SW 1271 (cell line): ENCODE measurements at places on chromosomes 3 and 15.

DNA sequence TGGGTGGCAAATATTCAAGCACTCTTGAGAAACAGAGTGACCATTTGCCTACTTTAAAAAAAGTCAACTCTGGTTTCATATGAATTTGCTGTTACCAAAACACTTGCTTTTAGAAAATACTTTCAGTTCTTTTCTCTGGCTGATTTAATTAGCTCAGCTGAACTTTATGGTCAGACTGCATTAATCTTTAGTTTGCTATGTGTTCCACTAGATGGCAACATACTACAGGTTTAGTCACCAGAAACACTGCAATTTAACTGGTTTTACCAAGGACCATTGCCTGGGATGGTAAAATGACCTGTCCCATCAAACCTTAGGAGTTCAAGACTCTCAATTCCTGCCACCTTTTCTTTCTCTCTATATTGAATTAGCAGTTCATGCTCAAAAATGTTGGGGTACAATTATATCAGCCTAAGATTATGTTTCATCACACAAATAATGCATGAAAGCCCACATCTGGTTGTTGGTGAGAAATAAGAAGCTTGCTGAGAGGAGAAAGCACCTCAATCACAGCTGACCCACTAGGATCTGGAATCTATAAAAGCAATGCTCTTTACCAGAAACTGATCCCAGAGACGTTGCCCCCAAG, 14.2 kb downstream of the EIF4E3 start:
- peak; percentile 7 for DNase-seq

DNA sequence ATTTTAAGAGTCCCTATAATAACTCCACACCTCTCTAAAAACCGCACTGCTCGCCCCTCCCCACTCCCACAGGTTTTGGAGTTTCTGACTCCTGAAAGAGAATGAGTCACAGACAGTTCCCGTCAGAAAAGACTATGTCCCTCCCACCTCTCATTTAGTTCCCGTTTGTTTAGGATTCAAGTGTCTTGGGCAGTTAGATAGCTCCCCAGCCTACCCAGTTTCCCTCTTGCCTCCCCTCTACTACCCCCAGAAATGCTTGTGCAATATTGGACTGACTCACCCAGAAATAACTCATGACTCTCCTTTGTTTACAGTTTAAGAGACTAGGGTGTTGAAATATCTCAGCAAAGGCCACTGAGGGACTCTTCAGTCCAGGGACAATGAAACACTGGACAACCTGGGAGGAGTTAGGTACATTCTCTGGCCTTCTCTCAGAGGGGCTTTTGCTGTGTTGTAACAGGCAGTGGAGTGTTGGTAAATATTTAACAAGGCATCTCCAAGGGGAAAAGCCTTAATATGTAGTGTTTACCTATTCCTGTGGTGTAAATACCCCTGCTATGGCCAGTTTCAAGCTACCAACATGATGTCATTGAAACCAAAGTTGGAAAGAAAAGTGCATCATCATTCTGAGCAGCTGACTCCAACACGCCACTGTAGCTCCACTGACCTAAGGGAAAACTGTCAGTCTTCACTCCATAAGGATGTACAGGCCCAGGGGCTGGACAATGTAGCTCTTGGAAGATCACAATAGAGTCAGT, 96.1 kb upstream of the CHD2 start:
- peak; percentile 100 for DNase-seq

DNA sequence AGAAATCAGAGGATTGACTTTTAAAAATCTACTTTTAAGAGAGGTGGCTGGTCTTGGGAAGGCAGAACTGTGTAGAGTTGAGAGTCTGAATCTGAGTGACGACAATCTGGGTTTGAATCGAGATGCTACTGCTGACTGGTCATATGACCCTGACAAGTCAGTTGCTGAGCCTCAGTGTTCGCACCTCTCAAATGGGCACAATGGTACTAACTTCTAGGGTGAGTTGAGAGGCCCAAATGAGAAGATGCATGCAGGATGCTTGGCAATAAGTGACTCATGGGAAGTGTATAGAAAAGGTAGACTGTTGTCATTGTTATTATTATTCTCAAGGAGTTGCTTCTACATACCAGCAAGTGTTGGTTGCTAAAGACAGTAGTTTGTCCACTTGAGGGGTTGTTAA, 10.3 kb downstream of the CACNA2D3 start:
- DNase-seq: no peak

DNA sequence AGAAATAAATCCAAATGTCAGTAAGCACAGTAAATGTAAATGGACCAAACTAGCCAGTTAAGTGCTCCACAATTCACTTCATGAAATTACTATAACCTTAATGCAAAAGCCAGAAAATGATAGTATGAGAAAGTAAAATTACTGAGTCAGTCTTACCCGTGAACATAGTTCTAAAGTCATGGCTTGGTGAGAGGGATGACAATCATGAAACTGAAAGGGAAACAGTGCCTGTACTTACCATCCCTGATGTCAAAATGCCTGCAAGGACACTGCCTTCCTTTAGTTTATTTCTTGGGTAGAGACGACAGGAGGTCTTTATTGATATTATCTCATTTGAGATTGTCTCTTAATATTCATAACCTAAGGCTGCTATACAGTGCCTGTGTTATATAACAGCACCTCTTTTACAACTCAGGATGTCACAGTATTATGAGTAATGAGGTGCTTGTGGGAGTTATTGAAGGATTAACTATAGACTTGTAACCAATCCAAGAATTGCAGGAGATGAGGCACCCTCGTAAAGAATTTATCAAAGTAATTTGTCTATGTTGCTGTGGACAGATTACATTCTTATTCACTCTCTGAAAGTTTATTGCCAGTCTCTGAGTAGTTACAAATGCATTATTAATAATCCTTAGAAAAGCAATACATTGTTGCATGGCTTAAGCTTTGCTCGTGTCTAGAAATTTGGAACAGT, 142.9 kb upstream of the BFSP2 start:
- no peak for DNase-seq

DNA sequence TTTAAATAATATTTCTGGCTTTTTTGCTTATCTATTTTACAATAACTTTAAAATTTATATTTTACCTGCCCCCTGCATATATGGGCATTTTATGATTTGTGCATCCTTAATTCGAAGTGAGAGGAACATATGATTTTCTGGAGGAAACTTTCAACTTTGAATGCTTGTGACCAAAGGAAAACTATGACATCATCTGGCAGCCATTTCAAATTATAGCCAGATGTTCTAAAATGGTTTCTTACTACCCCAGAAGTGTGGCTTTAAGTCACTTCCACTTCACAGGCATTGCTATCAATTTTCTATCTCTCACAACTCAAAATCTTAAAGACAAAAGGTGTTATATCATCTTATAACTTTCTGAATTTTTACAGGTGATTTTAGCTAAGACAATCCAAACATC, 508.8 kb downstream of the RBMS3 start:
- no peak for DNase-seq

GRCh38 chr15:37253877-37254276, 153.5 kb upstream of the MEIS2 start:
- DNase-seq: no peak

DNA sequence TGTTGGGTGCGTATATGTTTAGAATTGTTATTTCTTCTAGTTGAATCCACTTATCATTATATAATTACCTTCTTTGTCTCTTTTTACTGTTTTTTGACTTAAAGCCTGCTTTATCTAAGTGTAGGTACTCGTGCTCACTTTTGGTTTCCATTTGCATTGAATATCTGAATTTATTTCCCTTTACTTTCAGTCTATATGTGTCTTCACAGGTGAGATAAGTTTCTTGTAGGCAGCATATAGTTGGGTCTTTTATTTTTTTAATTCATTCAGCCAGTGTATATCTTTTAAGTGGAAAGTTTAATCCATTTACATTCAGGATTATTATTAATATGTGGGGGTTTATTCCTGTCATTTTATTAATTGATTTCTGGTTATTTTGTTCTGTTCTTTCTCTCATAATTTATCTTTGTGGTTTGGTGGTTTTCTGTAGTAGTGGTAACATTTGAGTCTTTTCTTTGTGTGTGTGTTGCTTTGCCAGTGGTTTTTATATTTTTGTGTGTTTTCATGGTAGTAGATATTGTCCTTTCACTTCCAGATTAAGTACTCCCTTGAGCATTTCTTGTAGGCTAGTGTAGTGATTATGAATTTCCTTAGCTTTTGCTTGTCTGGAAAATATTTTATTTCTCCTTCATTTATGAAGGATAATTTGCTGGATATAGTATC, 27.3 kb downstream of the STT3B start:
- DNase-seq: no peak

GRCh38 chr15:86756688-86757087, 677.0 kb downstream of the AGBL1 start:
- no peak for DNase-seq

GRCh38 chr3:126350502-126351085, 6.6 kb downstream of the KLF15 start:
- no peak for DNase-seq

DNA sequence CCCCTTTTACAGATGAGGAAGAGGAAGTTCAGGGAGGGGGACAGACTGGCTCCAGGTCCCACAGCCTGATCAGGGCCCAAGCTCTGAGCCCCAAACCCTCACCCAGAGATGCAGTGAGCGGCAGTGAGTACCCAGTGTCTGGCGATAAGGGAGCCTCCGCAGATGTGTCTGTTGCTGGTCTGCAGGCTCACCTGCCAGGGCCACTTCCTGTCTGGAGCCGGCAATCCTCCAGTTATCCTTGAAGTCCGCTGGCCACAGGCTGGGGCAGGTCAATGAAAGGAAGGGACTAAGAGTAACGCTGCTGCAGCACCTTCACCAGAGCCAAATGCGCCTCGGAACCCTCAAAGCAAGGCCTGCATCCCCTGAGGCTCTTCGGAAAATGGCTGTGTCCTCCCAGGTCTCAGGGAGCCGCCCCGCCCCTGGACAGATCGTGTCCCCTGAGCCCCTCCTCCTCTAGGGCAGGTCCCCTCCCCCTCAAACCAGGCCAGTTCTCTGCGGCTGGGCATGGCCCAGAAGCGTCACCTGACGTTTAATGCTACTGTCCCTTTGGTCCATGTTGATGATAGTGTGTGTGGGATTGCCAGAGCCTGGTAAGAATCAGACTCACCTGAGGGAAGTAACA, 51.5 kb downstream of the MYL3 start:
- DNase-seq: no peak

DNA sequence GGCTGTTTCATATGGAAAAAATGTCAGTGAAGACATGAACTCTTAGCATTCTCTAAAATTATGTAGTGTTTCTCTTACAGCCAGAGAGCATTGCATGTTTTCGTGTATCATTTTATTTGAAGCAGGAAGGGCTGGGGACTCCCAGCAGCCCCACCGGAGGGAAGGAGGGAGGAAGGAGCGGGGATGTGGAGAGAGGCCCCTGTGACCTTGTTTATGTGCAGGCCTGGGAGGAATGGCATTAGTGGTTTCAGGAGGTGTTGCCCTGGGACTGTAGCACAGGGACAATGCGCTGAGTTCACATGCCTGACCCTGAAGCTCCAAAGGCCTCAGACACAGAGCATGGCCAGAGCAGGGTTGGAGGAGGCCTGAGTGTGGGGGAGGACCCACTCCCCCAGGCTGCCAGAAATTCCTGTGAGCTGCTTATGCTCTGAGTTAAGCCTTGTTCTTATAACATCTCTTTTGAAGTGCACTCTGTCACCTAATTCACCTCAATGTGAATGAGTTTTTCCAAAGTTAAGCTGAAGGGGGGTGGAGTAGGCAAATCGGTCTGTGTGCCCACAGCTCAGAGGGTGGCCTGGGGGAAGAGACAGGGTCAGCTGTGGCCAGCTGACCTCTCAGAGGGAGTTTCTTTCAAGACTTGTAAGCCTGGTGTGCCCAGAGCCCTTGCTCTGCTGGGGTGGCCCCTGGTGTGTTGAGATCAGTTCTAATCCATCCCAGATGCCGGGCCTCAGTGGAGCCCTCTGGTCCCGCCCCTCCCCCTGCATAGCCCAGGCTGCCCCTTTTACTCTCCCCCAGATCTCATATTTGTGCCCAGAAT, 3.9 kb upstream of the RNU6-1 start:
- DNase-seq: no peak

GRCh38 chr3:149374391-149374790, 3.1 kb downstream of the TM4SF1 start:
- DNase-seq: no peak

GRCh38 chr15:93231261-93231925, 142.4 kb upstream of the RGMA start:
- no peak for DNase-seq

- DNase-seq: no peak
Observed at GRCh38 chr3:141241616-141242376, 10.2 kb downstream of the PXYLP1 start.

DNA sequence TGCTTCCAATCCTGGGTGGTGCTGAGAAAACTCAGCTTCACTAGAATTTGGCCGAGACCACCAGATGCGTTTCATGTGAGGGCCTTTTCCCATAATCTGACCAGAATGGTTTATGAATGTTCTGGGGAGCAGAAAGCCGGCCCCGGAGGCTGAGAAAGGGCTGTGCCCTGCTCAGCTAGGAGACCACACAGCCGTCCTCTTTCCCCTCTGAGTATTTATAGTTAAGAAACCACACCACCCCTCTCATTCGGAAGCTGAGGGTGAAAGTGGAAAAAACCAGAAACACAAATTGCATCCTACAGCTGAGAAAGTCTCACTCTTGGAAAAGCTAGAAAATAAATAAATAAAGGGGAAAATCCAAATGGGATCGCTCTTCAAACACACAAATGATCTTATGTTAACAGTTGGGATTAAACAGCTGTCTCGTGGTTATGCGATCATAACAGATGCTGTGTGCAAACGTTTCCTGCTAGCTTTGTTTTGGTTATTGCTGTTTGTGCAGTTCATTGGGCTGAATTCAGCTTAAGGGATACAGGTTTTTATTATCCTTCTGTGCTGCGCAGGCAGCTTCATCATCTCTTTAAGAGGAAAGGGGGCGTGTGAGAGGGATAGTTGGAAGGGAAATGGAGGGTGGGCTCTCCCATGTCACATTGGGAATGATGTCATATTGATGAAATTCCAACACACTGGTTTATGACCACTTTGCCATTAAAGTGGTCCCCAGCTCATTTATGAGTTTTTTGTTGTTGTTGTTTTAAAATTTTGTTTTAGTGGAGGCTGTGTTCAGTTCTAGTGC, 1026.2 kb upstream of the NR2F2 start:
- no peak for DNase-seq

DNA sequence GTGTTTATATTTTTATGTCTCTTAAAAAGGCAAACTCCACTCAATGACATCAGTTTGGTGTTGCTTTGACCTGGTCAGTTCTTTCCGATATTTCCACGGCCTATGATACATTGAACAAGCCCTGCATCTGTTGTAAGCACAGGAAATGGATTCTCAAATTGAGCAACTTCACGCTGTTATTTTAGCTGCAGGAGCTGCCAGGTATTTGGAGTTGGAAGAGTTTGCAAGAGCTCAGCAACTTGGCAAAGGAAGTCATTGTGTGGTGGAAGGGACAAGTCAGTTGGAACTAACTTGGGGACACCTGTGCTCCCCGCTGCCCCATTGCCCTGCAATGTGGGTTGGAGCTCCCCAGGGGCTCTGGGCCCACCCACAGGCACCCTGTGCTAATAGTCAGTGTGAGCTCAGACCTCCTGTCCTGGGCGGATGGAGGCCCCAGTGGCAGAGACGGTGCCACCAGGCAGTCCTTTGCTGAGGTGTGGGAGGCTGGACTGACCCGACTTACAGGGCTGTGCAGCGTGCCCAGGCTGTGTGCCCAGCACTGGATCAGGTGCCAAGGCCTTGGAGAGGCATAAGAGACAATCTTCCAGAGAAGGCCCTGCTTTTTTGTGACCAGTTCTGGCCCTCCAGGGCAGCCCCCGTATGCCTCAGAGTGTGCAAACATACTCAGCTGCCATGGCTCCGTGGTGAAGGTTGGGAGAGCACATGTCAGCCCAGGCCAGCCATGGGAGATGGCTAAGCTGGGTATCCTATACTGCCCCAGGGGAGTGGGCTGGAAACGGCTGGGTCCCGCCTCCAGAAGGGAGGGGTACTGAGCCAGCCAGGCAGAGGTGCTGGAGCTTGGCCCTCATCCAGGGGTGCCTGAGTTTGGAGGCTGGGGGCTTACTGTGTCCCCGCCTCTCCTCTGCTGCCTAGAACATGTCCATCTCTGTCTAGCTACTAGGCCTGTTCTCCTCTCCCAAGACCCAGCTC, 43.5 kb downstream of the KY start:
- DNase-seq: no peak
